ENCODE measurements at places on chromosomes 2 and 18. TPM values are rescaled to one million over a fixed set of nuclear protein-coding genes. Genes with fewer than 3 reads are reported as not detected.

Gene VWC2L
- total RNA-seq: not detected

Gene ANKRD53
- 0.12 TPM for total RNA-seq

Gene NLRC4
- total RNA-seq: 0.11 TPM

Gene FTCDNL1
- 3.1 TPM for total RNA-seq

Gene ABCG8
- total RNA-seq: not detected

Gene CRYGD
- total RNA-seq: not detected

Gene BOLL
- not detected for total RNA-seq

Gene CERKL
- total RNA-seq: 0.24 TPM

Gene SULT1C4
- total RNA-seq: not detected

Gene PLEKHA3
- total RNA-seq: 15.7 TPM

Gene SLC40A1
- 1.6 TPM for total RNA-seq

Gene SLC4A3
- total RNA-seq: 3.2 TPM

Gene CCDC141
- total RNA-seq: not detected

Gene ZNF396
- 0.88 TPM for total RNA-seq

Gene UGT1A7
- total RNA-seq: 4.8 TPM

Gene TUBB8B
- total RNA-seq: not detected

Gene THSD7B
- not detected for total RNA-seq

Gene SEH1L
- total RNA-seq: 26.1 TPM

Gene COL4A4
- total RNA-seq: 1.5 TPM

Gene RGPD3
- total RNA-seq: 0.14 TPM

Gene LAMA3
- 52.1 TPM for total RNA-seq

Gene LINC00305
- not detected for total RNA-seq

Gene KIAA2012
- total RNA-seq: not detected

Gene PRSS56
- 0.13 TPM for total RNA-seq

Gene SLC5A6
- 57.7 TPM for total RNA-seq

Gene SYT4
- total RNA-seq: not detected

Gene CXCR4
- total RNA-seq: 0.56 TPM

Gene CAVIN2
- total RNA-seq: 72.9 TPM

Gene DYNAP
- total RNA-seq: not detected

Gene PLCD4
- 0.37 TPM for total RNA-seq

Gene PIKFYVE
- 8.0 TPM for total RNA-seq

Gene ACTR3
- 237 TPM for total RNA-seq

Gene AKAIN1
- total RNA-seq: not detected

Gene CNDP1
- total RNA-seq: not detected

Gene ST8SIA3
- not detected for total RNA-seq

Gene WNT10A
- 0.10 TPM for total RNA-seq

Gene EFHD1
- 4.3 TPM for total RNA-seq

Gene HOXD8
- total RNA-seq: 5.3 TPM

Gene CFAP221
- total RNA-seq: 0.38 TPM

Gene PDCD1
- total RNA-seq: 0.12 TPM

Gene HDLBP
- 261 TPM for total RNA-seq

Gene GORASP2
- 90.9 TPM for total RNA-seq

Gene SOS1
- 15.1 TPM for total RNA-seq

Gene NR4A2
- 1.7 TPM for total RNA-seq

Gene PRKAG3
- not detected for total RNA-seq

Measured in A549 treated with Hydrocortisone at 1 μM for 4 hours (cell line).